ENCODE measurements at places on chromosomes 12 and 14. TPM values are rescaled to one million over a fixed set of nuclear protein-coding genes. Genes with fewer than 3 reads are reported as not detected.

Gene FBLN5
- total RNA-seq = 11.9 TPM

Gene SSTR1
- total RNA-seq = not detected

DNA sequence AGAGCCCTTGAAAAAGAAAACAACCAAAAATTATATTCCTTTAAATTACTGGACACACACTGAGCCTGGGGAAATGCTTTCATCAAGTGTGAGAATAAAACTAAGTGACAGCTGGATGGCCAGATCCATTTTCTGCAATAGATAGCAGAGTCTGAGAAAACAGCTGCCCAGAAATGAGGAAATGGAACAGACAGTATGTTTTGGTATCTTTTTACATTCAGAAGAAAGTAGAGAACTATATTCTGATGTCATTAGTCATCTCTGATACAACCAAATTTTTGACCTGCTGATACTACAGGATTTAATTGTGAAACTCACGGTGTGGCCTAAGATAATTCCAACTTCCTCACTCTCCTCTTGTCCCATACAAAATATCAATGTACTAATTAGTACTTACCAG, 78.2 kb downstream of the HMGA2 start:
- DNase-seq = no peak

- DNase-seq = no peak
Observed at GRCh38 chr14:64787619-64788018, 83.4 kb downstream of the PLEKHG3 start.

GRCh38 chr12:121366063-121366459, 13.8 kb upstream of the ANAPC5 start:
- DNase-seq = no peak

- no peak for DNase-seq
Observed at GRCh38 chr14:65027127-65027799, 40.6 kb downstream of the FNTB start.

Gene SMCO2
- 3.8 TPM for total RNA-seq

Gene CD27
- total RNA-seq = 0.49 TPM

- DNase-seq = no peak
Observed at GRCh38 chr14:51211149-51211548, 28.9 kb upstream of the TMX1 start.

- DNase-seq = no peak
Observed at GRCh38 chr14:64409126-64409920, 21.2 kb downstream of the MTHFD1 start.

DNA sequence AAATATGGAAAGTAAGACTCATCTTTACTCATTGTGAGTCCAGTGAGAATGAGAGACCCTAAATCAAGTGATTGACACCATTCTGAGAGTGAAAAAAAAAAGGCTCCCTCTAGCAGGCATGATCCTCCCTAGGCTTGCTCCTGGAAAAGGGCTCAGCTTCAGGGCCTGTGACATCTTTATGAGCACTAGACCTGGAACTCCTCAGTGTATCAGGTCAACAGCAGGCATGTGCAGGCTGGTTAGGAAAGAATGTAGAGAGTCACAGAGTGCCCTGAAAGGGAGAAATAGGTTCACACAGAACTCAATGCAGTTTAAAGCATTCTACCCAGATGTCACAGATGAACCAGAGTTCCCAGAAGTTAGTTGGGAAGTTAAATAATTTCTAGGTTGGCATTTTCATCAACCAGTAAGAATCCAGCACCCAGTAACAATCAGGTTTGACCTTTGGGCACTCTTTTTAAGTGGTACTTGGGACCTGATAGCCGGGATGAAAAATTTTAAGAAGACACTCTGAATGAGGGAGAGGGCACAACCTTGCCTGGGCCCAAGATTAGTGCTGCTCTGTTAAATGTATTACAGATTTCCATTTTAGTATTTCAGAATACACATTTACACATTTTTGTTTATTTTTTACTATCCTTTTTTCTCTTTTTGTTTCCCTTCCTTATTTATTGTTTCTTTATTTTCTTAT, 828.8 kb downstream of the C12orf50 start:
- DNase-seq = no peak

Gene EFS
- 34.4 TPM for total RNA-seq

Measured in esophagus squamous epithelium (tissue), 5 donors.